ENCODE measurements at places on chromosomes 2 and 18. TPM values are rescaled to one million over a fixed set of nuclear protein-coding genes. Genes with fewer than 3 reads are reported as not detected.

Gene AQP4
- total RNA-seq = 57.9 TPM

Gene CHRNG
- total RNA-seq = not detected

Gene SP9
- total RNA-seq = 20.0 TPM

Gene CGREF1
- 29.1 TPM for total RNA-seq

Gene ASB18
- total RNA-seq = not detected

All from parietal lobe (tissue), 2 donors.